ENCODE measurements at places on chromosomes 2 and 18. TPM values are rescaled to one million over a fixed set of nuclear protein-coding genes. Genes with fewer than 3 reads are reported as not detected.

Gene RAX
- total RNA-seq, result not detected

Gene DOK6
- total RNA-seq, result not detected

DNA sequence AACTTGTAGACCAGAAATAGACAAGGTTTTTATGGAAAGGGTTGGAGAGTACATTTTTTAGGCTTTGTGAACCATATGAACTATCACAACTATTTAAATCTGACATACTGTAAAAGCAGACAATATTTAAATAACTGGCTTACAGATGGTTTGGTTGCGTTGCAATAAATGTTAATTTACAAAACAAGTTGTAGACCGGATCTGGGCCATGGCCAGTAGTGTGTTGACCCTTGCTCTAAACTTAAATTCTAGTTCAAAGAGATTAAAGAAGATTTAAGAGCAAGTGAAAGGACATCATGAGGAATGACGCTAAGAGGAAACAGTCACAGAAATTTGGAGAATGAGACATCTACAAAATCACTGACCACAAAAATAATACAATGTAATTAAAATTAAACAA lies 652.7 kb downstream of the DCDC2C start:
- DNase-seq, result no peak

DNA sequence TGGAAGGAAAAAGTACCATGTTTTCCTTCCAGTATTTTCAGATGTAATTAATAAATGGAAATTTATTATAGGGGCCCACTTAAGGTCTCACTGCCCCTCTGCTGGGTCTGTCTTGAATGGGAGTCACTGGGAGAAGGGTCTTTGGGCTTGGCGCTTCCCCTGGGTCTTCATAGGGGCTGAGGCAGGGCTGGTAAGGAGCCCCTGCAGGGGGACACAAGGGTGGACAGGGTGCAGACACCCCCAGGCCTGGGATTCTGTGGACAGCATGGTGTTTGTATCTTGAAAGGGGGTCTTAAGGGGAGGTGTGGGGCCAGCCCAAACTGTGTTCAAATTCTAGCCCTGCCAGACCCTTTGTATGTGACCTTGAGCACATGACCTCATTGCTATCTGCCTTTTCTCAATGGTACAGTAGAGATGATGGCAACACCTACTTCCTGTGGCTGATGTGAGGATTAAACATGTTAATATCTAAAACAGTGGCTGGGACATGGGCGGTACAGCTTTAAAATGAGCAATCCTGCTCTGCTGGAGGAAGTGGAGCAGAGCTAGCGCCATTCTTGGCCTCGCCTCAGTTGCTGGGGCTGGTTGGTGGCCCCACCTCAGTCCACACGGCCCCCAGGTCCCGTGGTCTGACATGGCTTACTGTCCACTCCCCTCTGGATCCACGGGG lies 71.6 kb downstream of the GNAL start:
- DNase-seq, result no peak

Measured in bronchial epithelial cell (primary cell).